AG10803 (cell line): ENCODE measurements at places on chromosomes 5 and 9.
A peak's percentile ranks its signal among the peaks of the same experiment; 100 is the strongest.

DNA sequence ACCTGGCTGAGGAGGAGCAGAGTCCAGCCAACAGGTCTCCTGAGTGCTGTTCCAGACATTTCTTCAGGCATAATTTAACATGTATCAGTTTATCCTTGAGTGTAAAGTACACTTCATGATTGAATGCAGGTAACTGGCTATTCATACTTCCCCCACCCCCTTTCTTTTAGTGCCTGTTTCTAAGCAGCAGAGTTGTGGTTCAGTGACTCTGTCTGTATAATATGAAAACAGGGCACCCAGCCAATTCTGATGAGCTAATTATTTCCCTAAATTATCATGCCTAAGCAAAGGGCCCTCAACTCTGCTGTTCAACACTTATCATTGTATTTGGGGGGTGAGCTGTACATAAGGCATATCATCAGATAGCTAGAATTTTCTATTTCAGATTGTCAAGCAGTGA, 51.9 kb upstream of the ZSWIM6 start:
- DNase-seq, result peak; percentile 78

DNA sequence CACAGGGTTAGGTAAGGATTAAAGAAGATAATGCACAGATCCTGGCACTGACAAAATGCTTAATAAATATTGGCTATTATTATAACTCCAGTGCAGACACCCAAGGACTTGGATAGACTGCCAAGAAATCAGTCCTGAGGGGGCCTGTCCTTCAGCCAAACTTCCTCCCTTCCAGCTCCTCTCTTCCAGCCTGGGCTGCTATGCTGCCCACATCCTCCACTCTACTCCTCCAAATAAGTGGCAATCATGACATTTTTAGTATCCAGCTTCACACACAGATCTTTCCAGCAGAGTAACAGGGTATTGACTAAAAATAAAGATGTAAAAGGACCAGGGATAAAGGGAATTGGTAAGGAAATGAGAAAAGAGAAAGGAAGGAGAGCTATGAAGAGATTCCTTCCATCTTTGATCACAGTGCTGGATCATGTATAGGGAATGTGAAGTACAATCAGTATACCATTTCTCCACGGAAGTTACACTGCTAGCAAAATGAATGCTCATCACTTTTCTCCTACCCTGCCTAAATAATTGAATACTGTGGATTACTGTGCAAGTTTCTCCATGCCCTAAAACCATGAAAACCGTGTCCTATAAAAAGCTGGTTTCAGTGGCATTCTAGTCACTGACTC, 136.0 kb upstream of the OSMR start:
- DNase-seq, result no peak

DNA sequence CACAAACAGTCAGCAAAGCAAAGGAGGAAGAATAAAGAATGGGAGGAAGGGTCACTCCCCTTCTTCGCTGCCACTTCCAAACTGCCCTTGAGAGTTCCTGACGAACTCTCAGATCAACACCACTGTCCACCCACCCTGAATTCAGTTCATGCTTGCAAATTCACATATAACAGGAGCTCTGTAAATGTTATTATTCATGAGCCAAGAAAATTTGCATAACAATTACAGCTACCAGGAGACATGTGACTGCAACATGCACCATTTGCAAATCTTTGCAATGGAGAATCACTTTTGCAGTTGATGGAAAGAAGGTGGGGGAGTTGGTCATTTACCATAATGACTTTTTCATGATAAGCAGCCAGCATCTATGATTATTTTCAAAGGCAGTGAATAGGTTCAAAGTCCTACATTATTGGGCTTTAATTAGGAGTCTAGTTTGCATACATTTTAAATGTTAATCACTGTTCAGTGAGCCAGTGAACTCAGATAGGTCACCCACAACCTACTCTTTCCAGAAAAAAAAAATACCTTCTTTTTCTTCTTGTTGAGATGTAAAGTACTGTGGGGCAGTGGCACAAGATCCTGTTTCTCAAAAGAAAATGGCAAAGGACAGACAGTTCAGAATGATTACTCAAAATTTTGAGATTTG, 149.7 kb downstream of the CAAP1 start:
- no peak for DNase-seq

DNA sequence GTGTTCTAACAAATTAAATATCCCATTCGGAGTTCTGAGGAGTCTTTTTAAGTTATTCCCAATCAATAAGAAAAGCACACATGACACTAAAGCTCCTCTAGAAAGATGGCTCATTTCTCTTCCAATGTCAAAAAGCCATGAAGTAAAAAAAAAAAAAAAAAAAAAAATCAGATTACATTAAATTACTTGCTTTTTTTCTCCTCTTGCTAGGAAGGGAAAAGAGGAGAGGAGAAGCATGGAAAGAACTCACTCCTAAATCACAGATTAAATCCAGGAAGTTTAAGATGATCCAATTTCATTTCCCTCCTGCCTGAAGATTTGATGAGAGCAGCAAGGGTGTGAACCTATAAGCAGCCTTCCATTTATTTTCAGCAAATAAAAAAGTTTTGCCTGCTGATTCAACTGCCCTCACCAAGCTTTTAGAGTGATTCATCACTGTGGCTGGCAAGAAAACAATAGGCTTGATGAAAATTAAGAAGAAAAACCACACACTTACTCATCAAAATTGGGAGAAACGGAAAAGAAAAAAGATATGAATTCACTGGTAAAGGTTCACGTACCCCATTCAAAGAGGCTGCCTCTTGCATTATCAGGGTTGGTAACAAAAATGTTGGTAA, 19.7 kb downstream of the MYO10 start:
- peak; percentile 95 for DNase-seq

GRCh38 chr5:170411100-170411499, 21.9 kb upstream of the KCNMB1 start:
- no peak for DNase-seq

DNA sequence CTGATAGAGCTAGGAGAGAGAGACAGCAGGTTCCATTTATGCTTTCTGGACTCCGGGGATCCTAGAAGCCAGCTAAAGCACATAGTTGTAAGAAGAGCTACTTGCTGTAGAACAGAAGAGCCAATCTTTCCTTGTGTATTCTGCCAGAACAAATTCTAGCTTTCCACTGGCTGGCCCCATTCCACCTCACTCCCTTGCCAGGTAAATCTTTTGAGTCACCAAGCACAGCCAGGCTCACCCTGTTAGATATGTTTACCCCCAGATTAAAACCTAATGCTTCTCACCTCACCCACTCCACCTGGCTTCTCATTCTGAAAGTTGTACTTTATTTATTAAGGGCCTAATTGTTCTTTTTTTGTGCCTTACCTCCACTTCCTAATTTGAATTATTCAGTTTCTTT, 48.9 kb upstream of the CHD1 start:
- DNase-seq, result no peak
